ENCODE measurements at places on chromosomes 5 and 9. TPM values are rescaled to one million over a fixed set of nuclear protein-coding genes. Genes with fewer than 3 reads are reported as not detected.
A peak's percentile ranks its signal among the peaks of the same experiment; 100 is the strongest.

DNA sequence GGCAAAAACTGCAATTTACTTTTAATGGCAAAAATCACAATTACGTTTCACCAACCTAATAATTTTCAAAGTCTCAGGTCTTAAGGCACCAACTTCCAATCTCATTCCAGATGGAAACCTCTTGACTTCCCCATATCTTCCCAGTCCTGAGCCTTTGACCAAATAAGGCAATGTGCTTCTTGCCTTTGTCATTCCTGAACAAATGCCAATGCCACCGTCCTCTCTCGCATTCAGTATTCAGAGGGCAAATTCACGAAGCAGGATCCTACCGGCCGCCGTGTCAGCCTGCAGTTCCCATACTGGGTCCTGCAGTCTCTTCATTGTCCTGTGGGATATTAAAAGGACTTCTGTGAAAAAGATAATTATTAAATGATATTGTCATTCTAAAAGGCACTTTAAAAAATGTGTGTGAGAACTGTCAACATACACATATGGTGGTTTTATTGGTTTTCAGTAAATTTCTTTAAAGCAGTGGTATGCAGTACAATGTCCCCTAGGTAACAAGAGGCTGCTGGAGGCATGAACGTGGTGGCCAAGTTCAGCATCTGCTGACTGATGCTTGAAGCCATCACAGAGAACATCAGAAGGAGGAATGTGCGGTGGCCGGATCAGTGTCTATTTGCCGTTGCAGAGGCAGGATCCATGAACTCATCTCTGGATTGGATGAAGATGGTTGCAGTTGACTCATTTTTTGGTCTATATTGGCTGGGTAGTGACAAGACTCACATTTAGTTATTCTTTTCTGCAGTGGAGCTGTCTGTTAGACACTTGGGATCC is 101.4 kb upstream of the IRX4 start:
- no peak for DNase-seq
- no peak overlapping the region for H3K27ac ChIP-seq
- peaks cover 14% of the 10 kb centered on the region for H3K27me3 ChIP-seq
- no peak overlapping the region for H3K4me3 ChIP-seq

PCDHB10 gene
- not detected for total RNA-seq

DNA sequence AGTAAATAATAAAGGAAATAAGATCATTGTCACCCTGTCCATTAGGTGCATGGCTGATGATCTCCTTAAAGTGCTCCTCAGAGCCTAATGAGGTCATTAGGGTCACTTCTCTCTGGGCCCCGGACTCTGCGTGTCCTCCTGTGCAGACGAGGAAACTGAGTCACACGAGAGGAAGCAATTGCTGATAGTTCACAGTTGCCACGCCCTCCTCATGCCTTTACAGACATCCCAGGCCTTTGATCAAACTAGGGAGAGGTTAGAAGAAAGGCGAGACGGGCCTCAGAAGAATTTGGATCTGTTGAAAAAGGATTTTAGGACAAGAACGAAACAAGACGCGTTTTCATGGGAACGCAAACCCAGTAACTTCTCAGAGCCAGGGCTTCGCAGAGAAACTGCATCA is 32.0 kb upstream of the MSX2 start:
- H3K4me1 ChIP-seq = peaks cover 15% of the 10 kb centered on the region
- no peak for DNase-seq
- H3K27me3 ChIP-seq = peaks cover 64% of the 10 kb centered on the region

RANBP17 gene
- not detected for total RNA-seq

DNA sequence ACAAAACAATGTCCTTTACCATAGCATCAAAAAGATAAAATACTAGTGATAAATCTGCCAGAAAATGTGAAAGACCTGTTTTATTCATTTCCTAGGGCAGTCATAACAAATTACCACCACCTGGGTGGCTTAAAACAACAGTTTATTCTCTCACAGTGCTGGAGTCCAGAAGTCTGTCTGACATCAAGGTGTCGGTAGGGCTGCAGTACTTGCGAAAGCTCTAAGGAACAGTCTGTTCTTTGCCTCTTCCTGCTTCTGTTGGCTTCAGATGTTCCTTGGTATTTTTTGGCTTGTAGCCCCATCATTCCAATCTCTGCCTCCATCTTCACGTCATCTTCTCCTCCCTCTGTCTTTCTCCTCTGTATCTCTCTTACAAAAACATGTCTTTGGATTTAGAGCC is 51.0 kb downstream of the PTPDC1 start:
- peaks cover 2% of the 10 kb centered on the region for H3K27me3 ChIP-seq
- DNase-seq = no peak
- H3K4me3 ChIP-seq = no peak overlapping the region
- peaks cover 6% of the 10 kb centered on the region for H3K4me1 ChIP-seq
- H3K36me3 ChIP-seq = no peaks in the 10 kb centered on the region

DNA sequence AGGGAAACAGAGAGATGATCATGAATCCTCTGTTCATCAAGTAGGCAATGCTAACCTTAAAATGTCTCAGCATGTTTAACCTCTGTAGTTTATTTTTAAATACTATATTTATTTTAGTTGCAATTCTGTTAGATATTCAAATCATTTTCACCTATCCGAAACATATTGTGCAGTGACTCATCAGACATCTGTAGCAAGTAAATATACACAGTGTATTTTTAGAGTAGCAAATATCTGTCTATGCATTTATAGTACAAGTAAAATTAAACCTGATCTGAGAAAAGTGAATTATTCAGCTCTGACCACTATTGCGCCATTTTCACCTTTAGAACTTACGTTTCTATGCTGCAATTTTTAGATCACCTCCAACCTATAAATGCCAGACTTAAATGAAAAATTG is 24.3 kb upstream of the TUSC1 start:
- H3K36me3 ChIP-seq = no peaks in the 10 kb centered on the region
- no peaks in the 10 kb centered on the region for H3K27me3 ChIP-seq
- H3K27ac ChIP-seq = no peak overlapping the region
- DNase-seq = no peak
- no peak overlapping the region for H3K4me3 ChIP-seq

DNA sequence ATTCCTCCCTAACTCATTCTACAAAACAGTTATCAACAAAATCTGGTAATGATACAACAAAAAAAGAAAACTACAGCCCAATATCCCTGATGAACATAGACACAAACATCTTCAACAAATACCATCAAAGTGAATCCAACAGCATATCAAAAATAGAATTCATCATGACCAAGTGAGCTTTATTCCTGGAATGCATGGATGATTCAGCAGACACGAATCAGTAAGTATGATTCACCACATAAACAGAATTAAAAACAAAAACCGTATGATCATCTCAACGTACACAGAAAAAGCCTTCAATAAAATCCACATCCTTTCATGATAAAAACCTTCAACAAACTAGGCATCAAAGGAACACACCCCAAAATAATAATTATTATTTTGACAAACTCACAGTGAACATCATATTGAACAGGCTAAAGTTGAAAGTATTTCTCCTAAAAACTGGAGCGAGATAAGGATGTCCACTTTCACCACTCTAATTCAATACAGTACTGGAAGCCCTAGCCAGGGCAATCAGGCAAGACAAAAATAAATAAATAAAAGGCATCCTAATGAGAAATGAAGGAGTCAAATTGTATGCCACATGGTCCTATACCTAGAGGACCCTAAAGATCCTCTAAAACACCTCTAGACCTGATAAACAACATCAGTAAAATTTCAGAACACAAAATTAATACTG is 305.1 kb upstream of the RGMB start:
- H3K4me3 ChIP-seq = no peak overlapping the region
- no peak for DNase-seq
- no peaks in the 10 kb centered on the region for H3K27me3 ChIP-seq
- H3K36me3 ChIP-seq = no peaks in the 10 kb centered on the region
- H3K27ac ChIP-seq = no peak overlapping the region

- no peak overlapping the region for H3K4me3 ChIP-seq
- H3K4me1 ChIP-seq = peaks cover 3% of the 10 kb centered on the region
- no peak for DNase-seq
Observed at GRCh38 chr5:110376281-110376951, 350.1 kb downstream of the TMEM232 start.

SIMC1 gene
- 30.3 TPM for total RNA-seq

- DNase-seq = no peak
Observed at GRCh38 chr5:113524927-113525326, 11.4 kb downstream of the YTHDC2 start.

PLAC8L1 gene
- total RNA-seq = 0.40 TPM

PTGS1 gene
- total RNA-seq = not detected

- H3K4me1 ChIP-seq = peaks cover 8% of the 10 kb centered on the region
- H3K4me3 ChIP-seq = no peak overlapping the region
- no peak for DNase-seq
- no peak overlapping the region for H3K27ac ChIP-seq
- no peaks in the 10 kb centered on the region for H3K36me3 ChIP-seq
- peaks cover 23% of the 10 kb centered on the region for H3K27me3 ChIP-seq
Observed at GRCh38 chr5:138725818-138726416, 27.3 kb upstream of the CTNNA1 start.

ALG2 gene
- total RNA-seq = 11.8 TPM

- H3K27me3 ChIP-seq = peaks cover 19% of the 10 kb centered on the region
- H3K27ac ChIP-seq = no peak overlapping the region
- DNase-seq = peak; percentile 46
Observed at GRCh38 chr9:22244139-22245011, 202.2 kb upstream of the DMRTA1 start.

DNA sequence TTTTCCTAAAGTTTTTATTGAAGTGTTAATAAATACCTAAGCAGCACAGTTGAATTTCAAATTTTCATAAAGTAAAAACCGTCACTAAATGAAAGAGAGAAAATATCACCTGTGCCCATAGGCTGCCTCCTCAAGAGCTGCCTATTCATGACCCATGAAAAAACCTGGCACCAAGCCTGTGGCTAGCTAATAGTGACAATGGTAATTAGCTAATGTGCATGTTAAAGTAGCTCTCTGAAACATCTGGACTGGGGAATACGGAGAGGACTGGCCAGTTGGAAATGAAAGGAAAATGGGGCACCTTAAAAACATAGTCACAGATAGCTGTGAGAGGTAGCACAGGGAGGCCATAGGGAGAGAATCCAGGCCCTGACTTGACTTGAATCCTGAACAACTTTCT is 5.4 kb upstream of the GNE start:
- H3K4me3 ChIP-seq = no peak overlapping the region
- DNase-seq = no peak
- H3K27me3 ChIP-seq = no peaks in the 10 kb centered on the region
- no peak overlapping the region for H3K27ac ChIP-seq
- H3K36me3 ChIP-seq = no peaks in the 10 kb centered on the region

- peaks cover 3% of the 10 kb centered on the region for H3K27me3 ChIP-seq
- H3K4me3 ChIP-seq = no peak overlapping the region
- no peak overlapping the region for H3K27ac ChIP-seq
- peaks cover 32% of the 10 kb centered on the region for H3K4me1 ChIP-seq
- peak; percentile 50 for DNase-seq
Observed at GRCh38 chr5:109654455-109654854, 35.3 kb upstream of the MAN2A1 start.

GRIN1 gene
- total RNA-seq = 0.35 TPM

DNA sequence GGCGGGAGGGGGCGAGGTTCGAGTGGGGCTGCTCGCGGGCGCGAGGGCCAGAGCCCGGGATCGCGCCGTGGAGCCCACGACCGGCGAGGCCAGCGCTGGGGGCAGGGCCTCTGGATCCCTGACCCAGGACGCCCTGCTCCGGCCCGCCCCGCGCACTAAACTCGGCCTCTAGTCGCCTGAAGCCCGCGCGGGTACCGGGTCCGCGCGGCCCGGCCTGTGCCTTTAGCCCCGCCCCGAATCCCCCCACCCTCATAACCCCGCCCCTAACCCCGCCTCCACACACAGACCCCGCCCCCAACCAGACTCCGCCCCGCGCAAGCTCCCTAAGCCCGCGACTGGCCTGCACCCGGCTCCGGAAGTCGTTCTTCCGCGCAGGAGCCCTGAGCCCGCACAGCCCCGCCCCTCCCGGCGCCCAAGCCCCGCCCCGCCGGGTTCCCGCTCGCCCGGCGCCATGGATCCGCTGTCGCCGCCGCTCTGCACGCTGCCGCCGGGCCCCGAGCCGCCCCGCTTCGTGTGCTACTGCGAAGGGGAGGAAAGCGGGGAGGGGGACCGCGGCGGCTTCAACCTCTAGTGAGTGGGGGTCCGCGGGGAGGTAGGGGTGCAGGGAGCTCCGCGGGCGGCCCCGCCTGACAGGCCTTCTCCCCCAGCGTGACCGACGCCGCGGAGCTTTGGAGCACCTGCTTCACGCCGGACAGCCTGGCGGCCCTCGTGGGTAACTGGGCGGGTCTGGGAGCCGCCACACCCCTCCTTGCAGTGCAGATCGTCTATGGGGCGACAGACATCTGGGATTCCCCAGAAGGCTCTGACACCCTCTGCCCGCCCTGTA is at the start of gene PAXX:
TSS of gene PAXX (plus strand) at position 430 of the 826 bp plus-strand sequence. CDS start at position 452, 22 bp downstream.
- H3K36me3 ChIP-seq = peaks cover 9% of the 10 kb centered on the region
- peaks cover 16% of the 10 kb centered on the region for H3K4me1 ChIP-seq

GRCh38 chr5:38330207-38330606 is 71.8 kb downstream of the EGFLAM start:
- no peaks in the 10 kb centered on the region for H3K4me1 ChIP-seq
- H3K36me3 ChIP-seq = no peaks in the 10 kb centered on the region
- no peak for DNase-seq
- H3K4me3 ChIP-seq = no peak overlapping the region
- H3K27ac ChIP-seq = no peak overlapping the region

GRCh38 chr9:129520082-129520481 is 100.8 kb downstream of the C9orf50 start:
- H3K27me3 ChIP-seq = no peaks in the 10 kb centered on the region
- no peak overlapping the region for H3K4me3 ChIP-seq
- no peaks in the 10 kb centered on the region for H3K4me1 ChIP-seq
- no peaks in the 10 kb centered on the region for H3K36me3 ChIP-seq
- no peak overlapping the region for H3K27ac ChIP-seq
- no peak for DNase-seq

DNA sequence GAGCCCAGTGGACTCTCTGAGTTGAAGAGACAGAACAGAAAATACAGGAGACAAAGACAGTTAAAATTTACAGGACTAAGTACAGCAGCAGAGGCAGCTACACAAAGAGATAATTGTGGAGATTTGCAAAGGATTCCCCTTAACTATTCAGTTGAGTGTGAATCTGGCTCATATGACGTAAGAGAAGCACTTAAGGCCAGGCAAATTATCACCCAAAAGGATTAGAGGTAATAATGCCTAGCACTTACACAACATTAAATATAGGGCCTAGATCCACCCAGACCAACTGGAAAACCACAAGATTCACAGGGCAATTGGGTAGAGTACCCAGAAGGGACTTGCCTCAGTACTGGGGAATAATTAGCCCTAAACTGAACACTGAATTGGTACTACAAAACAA is 41.3 kb downstream of the ADAMTS6 start:
- H3K4me1 ChIP-seq = no peaks in the 10 kb centered on the region
- no peaks in the 10 kb centered on the region for H3K27me3 ChIP-seq
- H3K36me3 ChIP-seq = peaks cover 1% of the 10 kb centered on the region
- no peak overlapping the region for H3K4me3 ChIP-seq
- H3K27ac ChIP-seq = no peak overlapping the region
- no peak for DNase-seq

- H3K36me3 ChIP-seq = no peaks in the 10 kb centered on the region
- H3K4me3 ChIP-seq = no peak overlapping the region
Observed at GRCh38 chr5:160242145-160242544, 12.8 kb downstream of the FABP6 start.

CCL27 gene
- 0.69 TPM for total RNA-seq

Data from activated naive CD4-positive, alpha-beta T cell treated with anti-CD3 and anti-CD28 coated beads for 36 hours (primary cell).